ENCODE measurements at places on chromosomes 1 and 21.
A peak's percentile ranks its signal among the peaks of the same experiment; 100 is the strongest.

GRCh38 chr1:23817633-23818032, 7.6 kb downstream of the HMGCL start:
- no peak for DNase-seq

DNA sequence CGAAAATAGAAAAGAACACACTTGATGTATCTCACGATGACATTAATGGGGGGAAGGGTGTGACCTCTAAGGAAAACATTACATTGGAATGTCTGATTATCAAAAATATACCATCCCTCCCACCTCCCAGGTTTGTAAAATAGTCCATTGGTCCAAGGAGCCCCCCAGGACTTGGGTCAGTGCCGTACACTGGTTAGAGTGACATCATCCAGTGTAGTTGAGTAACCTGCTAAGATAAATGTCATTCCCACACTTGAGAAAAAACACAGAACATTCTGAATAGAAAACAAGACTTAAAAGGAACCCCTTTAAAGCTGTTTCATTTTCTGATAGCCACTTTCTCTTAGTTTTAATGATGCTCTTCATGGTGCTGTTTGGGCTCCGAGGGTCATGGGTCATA, 15.2 kb downstream of the DDX20 start:
- DNase-seq: no peak

GRCh38 chr1:54782588-54782987, 18.3 kb upstream of the PARS2 start:
- no peak for DNase-seq

DNA sequence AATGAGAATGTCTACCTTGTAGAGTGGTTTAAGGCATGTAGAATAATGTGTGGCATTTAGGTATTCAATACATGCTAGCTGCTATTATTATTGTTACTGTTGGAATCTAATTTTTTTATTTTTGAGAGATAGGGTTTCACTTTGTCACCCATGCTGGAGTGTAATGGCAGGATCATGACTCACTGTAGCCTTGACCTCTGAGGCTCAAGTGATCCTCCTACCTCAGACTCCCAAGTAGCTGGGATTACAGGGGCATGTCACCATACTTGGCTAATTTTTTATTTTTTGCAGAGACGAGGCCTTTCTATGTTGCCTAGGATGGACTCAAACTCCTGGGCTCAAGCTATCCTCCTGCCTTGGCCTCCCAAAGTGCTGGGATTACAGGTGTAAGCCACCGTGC, 61.9 kb downstream of the EPB41 start:
- no peak for DNase-seq

- DNase-seq: no peak
Observed at GRCh38 chr1:65225179-65225578, 77.2 kb downstream of the AK4 start.

DNA sequence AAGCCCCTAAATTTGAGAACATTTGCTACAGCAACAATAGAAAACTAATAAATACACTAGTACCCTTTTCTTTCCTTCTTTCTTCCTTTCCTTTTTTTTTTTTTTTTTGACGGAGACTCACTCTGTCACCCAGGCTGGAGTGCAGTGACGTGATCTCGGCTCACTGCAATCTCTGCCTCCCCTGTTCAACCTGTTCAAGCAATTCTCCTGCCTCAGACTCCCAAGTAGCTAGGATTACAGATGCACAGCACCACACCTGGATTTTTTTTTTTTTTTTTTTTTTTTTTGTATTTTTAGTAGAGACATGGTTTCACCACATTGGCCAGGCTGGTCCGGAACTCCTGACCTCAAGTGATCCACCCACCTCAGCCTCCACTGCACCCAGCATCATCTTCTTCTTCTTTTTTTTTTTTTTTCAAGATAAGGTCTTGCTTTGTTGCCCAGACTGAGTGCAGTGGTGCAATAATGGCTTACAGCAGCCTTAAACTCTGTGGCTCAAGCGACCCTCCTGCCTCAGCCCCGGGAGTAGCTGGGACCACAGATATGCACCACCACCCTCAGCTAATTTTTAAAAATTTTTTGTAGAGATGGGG, 19.6 kb upstream of the CBR3 start:
- DNase-seq: no peak

- no peak for DNase-seq
Observed at GRCh38 chr1:31248276-31248675, 8.6 kb upstream of the NKAIN1 start.

- no peak for DNase-seq
Observed at GRCh38 chr1:6998267-6998666, 213.0 kb downstream of the CAMTA1 start.

GRCh38 chr1:4656533-4657140, 2.2 kb downstream of the AJAP1 start:
- no peak for DNase-seq

DNA sequence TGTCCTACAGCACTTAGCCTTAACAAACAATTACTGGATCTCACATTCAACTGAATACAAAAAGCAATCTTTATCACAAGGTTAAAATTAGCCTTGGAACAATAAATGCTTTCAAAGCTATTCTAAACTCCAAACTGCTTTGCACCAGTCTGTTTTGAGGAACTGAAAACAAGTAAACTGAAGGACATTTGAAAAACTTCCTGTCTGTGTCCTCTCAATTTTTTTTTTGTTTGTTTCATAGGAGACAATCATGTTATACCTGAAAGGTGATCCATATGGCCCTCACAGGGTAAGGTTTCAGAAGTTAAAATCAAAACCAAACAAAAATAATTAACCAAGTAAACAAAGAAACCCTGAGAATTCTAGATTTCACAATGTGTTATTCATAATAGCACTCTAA, 459.1 kb downstream of the DPYD start:
- no peak for DNase-seq

DNA sequence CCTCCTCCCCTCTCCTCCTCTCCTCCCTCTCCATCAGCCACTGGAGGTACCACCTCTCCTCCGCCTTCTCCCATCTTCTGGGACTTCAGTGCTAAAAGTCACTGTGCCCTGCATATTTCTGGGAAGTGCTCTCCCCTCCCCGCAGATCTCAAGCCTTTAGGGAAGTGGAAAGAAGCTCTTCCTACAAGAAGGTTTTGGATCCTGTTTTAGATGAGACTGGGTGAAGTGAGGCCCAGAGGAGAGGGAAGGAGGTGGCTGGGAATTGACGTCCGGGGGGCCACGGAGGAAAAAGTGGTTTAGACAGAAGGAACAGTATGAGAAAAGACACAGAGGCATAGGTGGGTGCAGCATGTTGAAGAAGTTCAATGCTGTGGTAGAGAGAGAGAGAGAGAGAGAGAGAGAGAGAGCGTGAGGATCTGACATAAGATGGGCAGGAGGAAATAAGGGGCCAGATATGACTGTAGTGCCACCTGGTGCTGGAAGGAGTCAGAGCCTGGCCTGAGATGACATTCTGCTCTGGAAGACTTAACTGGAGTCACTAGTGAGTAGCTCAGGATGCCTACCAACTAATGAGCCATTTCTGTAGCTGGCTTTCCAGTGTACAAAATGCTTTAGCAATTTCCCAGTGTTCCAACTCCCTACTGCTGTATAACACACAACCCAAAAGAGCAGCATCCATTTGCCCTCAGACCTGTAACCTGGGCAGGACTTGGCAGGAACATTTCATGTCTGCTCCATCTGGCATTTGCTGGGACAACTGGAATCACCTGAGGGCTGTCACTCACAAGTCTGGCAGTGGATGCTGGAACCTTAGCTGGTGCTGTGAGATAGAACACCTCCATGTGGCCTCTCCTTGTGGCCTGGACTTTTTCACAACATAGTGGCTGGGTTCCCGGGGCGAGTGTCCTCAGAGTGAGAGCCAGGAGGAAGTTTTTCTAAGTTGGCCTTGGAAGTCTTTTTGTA, 16.6 kb upstream of the ZSCAN20 start:
- DNase-seq: peak; percentile 84

DNA sequence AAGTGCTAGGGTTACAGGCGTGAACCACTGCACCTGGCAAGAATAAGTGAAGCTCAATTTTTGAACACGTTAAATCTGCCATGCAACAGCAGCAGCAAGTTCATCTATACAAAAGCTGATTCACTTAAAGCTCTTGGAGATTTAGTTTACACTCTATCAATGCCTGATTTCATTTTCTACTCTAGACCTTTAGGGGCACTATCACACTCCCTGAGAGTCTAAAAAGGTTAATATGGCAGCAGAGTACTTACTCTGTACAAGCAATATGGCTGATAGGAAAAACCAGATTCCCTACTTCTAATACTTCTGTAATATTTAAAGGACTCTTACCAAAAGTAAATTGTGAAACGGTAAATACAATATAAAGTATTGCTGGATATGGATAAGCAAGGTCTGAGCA, 4.8 kb downstream of the RBM34 start:
- DNase-seq: no peak

GRCh38 chr1:179141592-179142251, 59.9 kb downstream of the TOR3A start:
- no peak for DNase-seq

GRCh38 chr21:18812308-18812707, 408.7 kb upstream of the TMPRSS15 start:
- no peak for DNase-seq

DNA sequence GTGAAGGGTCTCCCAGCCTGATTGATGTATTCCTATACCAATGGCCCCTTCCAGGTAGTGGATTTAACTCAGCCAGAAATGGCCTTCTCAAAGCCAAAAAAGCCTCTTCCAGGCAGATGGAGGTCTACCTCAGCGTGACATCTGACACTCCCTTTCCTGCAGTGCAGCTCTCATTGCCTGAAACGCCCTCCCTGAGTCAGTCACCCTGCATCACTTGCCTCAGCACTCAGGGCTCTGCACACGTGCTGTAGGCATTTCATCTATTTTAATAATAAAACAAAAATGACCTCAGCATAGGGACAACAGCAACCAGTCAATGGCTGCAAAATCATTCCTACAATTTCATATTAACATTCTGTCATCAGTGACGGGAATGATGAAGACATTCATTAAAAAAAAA, 64.4 kb upstream of the GJA5 start:
- no peak for DNase-seq

GRCh38 chr1:36950604-36951291, 83.6 kb downstream of the GRIK3 start:
- no peak for DNase-seq

- no peak for DNase-seq
Observed at GRCh38 chr1:228490120-228491078, 3.2 kb downstream of the RNF187 start.

- DNase-seq: no peak
Observed at GRCh38 chr1:15723631-15724246, 12.3 kb upstream of the SLC25A34 start.

DNA sequence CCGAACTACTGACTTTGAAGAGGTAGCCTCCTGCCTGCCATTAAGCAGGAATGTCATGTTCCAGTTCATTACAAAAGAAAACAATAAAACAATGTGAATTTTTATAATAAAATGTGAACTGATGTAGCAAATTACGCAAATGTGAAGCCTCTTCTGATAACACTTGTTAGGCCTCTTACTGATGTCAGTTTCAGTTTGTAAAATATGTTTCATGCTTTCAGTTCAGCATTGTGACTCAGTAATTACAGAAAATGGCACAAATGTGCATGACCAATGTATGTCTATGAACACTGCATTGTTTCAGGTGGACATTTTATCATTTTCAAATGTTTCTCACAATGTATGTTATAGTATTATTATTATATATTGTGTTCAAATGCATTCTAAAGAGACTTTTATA, 159.8 kb upstream of the SGIP1 start:
- no peak for DNase-seq
